Ascending aorta (tissue), 2 donors: ENCODE measurements at places on chromosomes 12 and 14.

GRCh38 chr12:24244801-24245200, 295.3 kb upstream of the SOX5 start:
- no peak for DNase-seq

GRCh38 chr14:73744874-73745529, 30.8 kb upstream of the PNMA1 start:
- no peak for DNase-seq

DNA sequence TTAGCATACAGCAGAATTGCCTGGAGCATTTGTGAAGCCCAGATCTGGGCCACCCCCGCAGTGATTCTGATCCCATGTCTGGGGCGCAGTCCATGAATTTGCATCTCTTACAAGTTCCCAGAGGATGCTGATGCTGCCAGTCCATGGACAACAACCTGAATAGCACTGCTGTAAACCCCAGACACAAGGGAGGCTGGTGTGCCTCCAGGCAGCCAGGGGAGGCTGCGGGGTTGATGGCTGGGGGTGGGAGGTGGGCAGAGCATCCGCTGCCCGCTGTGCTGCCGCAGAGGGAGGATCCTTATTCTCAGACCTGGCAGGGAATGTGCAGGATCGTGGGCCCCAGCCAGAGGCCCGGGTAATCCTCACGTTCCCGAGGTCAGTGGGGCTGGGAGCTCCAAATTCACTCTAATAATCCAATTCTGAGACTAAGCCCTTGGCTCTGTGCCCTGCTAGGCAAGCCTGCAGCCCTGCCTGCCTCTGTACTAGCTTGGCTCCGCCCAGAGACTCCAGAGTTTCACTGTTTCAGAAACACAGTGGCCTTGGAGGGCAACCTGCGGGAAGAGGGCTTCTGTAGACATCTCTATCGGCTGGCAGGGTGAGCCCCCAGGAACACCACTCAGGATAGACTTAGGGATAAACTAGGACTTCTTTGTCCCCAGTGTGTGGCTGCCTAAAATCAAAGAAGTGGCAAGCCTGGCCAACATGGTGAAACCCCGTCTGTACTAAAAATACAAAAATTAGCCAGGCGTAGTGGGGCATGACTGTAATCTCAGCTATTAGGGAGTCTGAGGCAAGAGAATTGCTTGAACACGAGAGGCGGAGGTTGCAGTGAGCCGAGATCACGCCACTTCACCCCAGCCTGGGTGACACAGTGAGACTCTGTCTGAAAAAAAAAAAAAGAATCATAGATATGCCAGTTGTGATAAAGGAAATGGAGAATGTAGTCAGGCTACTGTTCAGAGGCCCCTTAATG, 17.8 kb upstream of the MLEC start:
- no peak for DNase-seq

GRCh38 chr12:110622582-110622981, 8.7 kb downstream of the TCTN1 start:
- DNase-seq: no peak

GRCh38 chr12:108612788-108613282, 15.0 kb upstream of the TMEM119 start:
- DNase-seq: no peak
